Caco-2 (cell line): ENCODE measurements at places on chromosomes 7 and 10.

- DNase-seq, result no peak
Observed at GRCh38 chr7:158706273-158706704, 1.7 kb upstream of the NCAPG2 start.

DNA sequence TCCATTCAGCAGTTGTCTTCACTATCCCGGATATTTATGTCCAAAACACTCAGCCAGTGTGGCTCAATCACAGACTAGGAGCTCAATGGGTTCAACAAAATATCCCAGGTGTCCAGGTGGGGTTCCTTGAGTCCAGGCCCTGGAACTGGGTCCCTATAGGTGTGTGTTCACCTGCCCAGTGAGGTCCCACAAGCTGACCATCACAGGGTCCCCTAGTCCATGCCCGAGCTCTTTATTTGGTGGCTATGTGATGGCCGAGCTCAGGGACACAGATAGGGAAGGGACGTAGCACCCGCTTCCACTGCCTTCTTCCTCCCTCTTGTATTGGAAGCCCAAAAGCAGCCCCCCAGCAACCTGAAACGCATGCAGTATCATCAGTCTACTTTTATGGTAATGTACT, 78.9 kb upstream of the DDC start:
- peak; percentile 3 for DNase-seq

GRCh38 chr10:119305860-119306513, 98.6 kb downstream of the GRK5 start:
- DNase-seq, result no peak

GRCh38 chr7:128940494-128941322, 3.0 kb downstream of the IRF5 start:
- no peak for DNase-seq

GRCh38 chr7:77879272-77879671, 80.7 kb downstream of the PHTF2 start:
- DNase-seq, result no peak
